CD14-positive monocyte (primary cell): ENCODE measurements at places on chromosomes 3 and 15.
A peak's percentile ranks its signal among the peaks of the same experiment; 100 is the strongest.

DNA sequence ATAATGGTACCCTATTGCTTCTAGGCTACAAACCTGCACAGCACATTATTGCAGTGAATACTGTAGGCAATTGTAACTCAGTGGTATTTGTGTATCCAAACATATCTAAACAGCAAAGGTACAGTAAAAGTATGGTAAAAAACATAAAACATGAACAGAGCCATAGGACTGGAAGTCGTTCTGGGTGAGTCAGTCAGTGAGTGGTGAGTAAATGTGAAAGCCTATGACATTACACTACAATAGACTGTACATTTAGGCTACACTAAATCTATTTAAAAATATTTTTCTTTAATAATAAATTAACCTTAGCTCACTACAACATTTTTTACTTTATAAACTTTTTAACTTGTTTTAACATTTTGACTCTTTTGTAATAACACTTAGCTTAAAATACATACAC is 21.3 kb downstream of the RAB6B start:
- DNase-seq = no peak

GRCh38 chr3:126914226-126914625 is 68.7 kb upstream of the PLXNA1 start:
- DNase-seq = no peak

DNA sequence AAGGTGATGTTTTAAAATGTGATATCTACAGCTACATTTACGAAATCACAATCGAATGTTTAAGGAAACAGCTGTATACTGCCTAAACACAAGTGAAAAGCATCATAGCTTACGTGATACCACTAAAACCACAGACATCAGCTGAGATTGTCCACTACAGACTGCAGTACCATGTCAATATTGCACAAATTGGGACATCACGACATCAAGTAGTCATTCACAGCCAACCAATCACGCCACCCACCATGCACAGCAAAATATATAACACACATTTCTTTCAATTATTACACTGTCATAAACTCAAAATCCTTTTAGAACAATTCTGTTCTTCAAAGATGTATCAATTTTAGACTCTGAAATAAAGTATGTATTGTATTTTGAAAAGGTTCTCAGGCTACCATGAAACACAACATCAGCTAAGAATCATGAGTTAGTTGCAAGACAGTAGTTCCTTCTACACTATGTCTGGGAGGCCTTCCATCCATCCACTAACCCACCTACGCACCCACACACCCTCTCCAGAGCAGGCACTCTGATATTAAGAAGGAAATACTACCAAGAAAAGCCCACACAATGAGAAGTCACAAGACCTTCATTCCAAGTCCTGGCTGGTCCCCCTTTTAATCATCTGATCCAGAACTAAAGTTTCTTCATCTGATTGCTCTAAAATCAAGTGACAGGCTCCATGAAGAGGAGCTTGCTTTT is 3.1 kb downstream of the DMXL2 start:
- peak; percentile 94 for DNase-seq

- no peak for DNase-seq
These were observed 63.4 kb downstream of the LRIG1 start for GRCh38 chr3:66437341-66437929.

DNA sequence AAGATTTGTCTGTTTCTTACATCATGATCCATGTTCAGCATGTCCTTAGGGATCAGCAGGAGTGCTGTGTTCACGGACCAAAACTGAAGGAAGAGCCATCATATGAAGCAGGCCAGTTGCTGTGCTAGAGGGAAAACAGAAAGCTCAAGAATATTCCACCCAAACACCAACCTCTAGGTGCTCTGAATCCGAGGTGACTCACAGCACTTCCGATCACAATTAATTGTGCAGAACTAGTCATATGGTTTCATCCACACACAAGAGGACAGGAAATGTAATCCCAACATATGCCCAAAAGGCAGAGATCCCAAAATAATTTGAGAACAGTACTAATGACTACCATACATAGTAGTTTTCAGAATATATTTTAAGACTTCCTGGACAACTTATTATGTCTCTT is 257.9 kb upstream of the KCNH8 start:
- DNase-seq = no peak

DNA sequence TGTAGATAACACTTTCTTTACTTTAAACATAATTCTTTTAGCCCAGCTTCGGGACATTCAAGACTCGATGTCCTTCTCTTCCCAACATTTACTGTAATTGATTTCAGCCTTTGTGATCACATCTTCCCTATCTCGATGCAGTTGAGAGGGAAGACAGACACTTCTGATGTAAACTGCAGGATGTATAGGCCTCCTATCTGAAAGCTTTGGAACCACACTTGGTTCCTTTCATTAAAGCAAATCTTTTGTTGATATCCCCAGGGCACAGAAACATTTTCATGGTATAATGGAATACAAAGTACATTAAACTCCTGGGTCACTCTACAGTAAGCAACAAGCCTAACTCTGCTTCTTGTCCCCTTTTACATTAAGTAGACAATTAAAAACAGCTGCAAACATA is 6.4 kb downstream of the GRM7 start:
- DNase-seq = no peak
